Right cardiac atrium (tissue), 5 donors: ENCODE measurements at places on chromosomes 11 and 22.

DNA sequence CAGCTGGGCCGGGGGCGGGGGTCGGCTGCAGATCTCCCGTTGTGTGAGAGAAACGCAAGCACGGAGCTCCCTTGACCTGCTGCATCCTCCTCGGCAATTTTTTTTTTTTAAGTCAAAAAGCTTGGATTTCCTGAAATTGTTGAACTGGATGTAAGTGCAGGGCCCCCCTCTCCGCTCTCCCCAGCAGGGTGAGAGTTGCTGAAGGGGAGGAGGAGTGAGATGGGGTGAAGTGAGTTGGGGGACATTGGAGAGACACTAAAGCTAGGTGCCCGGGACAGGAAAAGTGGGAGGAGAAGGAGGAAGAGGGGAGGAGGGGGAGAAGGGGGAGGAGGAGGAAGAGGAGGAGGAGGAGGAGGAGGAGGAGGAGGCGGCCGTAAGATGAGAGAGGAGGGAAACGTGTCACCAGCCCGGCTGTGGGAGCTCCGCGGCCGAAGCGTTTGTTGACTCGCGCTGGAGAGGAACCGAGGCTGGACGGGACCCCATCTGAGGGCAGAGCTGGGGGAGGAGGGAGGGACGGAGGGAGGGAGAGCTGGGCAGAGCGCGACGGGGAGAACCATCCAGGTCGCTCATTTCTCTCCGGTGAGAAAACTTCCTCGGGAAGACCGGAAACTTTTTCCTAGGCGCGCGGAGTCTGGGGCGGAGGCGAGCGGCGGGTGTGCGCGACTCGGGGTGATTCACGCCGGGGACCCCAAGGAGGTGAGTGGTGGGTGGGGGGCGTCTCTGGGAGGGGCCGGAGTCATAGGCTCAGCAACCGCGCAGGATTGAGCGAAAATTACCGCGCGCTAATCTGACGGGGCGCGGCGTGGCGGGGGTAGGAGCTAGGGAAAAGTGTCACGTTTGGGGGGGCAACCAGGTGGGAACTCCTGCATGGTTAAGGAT is 80.2 kb downstream of the PRR5L start:
- peak; percentile 76 for DNase-seq

DNA sequence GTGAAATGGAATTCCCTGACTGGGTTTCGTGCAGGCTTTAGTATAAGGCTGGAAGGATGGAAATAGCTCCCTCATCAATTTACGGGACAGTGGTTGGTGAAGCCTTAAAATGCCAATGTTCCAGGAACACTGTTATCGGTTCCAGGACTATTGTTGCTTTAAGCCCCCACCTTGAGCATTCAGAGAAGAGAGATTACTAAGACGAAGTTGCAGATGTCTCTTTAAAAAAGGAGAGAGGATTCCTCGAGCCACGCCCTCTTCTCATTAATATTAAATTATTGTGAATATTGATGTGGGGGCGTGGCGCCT is 195 bp upstream of the CREB3L1 start:
- no peak for DNase-seq

DNA sequence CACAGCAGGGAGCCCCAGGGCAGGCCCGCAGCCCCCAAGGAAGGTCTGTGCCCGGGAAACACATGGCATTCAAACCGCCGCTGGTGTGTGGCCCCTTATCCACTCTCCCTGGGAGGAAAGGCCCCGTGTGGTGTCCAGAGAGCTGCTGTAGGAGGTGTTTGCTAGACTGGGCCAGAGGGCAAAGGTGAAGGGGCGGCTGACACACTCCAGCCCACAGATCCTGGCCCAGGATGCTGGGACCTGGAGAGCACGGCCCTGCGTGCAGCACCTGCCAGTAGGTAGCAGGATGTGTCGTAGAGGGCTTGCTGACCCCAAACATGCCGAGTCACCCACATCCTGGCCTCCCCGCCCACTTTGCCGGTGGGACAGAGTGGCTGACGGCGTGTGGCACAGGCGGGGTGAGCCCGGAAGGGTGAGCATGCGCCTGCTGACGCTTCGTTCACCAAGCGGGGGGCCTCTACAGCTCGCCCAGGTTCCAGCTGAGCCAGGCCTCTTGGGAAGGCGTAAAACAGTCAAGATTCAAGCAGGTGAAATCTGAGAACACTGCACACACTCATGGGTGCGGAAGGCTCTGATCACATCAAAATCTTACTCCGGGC is 11.0 kb downstream of the OSBPL5 start:
- peak; percentile 48 for DNase-seq

GRCh38 chr11:72343006-72343756 is 91.2 kb downstream of the CLPB start:
- no peak for DNase-seq

GRCh38 chr22:49488943-49489342 is 338.7 kb downstream of the BRD1 start:
- DNase-seq: no peak

DNA sequence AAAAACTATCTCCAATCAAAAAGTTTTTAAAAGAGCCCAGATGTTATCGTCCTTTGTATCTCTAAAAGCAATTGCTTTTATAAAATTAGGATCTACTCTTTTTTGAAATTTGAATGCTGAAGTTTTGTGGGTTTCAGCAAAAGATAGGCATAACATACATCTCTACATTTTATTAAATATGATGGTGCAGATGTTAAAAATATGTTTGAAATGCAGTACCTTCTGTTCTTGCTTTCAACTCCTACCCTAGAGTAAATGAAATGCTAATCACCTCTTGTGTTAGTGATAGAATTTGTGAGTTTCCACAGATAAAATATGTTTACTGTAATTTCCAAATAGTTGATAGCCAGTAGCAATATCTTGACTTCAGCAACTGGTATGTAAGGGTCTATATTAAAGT is 95.7 kb upstream of the VPREB1 start:
- DNase-seq: no peak

- no peak for DNase-seq
Observed at GRCh38 chr11:19199771-19200170, 2.0 kb downstream of the CSRP3 start.

- DNase-seq: no peak
Observed at GRCh38 chr22:37659897-37660708, 1.6 kb downstream of the PDXP start.

DNA sequence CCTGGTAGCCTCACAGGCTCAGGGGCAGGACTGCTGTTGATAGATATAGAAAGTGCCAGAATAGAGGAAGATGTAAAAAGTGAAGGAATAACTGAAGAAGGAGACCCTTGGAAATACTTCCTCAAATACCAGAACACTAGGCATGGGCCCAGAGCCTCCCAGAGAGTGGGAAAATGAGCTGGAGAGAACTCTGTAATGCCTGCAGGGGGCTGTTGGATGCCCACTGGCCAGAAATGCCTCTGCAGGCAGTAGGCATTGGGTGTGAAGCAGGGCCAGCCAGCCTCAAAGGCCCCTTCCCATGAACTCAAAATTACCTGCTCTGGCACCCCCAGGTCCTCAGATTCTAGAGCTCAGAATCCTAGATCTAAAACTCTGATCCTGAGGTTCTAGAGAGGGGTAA is 15.1 kb downstream of the P2RY2 start:
- DNase-seq: no peak

DNA sequence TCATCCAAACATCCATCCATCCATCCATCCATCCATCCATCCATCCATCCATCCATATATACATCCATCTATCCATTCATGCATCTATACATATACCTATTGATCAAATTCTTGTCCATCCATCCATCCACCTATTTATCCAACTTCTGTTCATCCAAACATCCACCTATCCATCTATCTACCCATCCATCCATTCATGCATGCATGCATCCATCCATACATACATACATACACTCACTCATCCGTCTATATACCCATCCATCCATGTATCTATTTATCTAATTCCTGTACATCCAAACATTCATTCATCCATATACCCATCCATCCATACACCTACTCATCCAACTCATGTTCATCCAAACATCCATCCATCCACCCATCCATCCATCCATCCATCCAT is 19.3 kb upstream of the YWHAH start:
- DNase-seq: no peak

GRCh38 chr11:70668204-70669202 is 270.2 kb downstream of the CTTN start:
- no peak for DNase-seq
